Activated CD8-positive, alpha-beta memory T cell treated with anti-CD3 and anti-CD28 coated beads for 4 hours (primary cell): ENCODE measurements at places on chromosomes 3 and 15.

DNA sequence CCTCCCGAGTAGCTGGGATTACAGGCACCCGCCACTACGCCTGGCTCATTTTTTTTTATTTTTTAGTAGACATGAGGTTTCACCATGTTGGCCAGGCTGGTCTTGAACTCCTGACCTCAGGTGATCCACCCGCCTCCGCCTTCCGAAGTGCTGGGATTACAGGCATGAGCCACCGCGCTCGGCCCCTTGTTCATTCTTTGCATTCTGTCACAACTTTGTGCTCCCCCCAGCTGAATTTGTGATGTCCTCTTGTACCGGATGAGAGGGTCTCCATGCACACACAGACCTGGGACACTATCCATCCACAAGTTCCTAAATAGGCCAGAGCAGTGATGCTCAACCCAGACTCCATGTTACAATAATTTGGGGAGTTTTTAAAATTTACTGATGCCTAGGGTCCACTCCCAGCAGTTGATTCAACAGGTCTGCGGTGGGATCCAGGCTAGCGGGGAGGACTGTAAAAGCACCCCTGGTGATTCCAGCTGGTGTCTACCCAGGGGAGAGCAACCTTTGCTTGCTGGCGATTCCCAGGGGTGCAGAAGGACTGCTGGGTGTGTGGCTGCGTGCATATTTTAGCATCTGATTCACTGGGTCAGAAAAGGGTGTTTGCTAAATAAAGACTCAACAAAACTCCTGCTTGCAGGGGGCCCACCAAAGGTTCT is 1.0 kb downstream of the RASSF1 start:
- no peak for DNase-seq

GRCh38 chr15:31081588-31082250 is 19.8 kb downstream of the TRPM1 start:
- DNase-seq: no peak

- DNase-seq: no peak
Measured at GRCh38 chr3:66812136-66812535, 186.0 kb upstream of the KBTBD8 start.

- DNase-seq: no peak
Measured at GRCh38 chr15:76330080-76330680, 6.4 kb upstream of the ISL2 start.

- no peak for DNase-seq
Measured at GRCh38 chr15:59304034-59304795, 68.5 kb downstream of the MYO1E start.

DNA sequence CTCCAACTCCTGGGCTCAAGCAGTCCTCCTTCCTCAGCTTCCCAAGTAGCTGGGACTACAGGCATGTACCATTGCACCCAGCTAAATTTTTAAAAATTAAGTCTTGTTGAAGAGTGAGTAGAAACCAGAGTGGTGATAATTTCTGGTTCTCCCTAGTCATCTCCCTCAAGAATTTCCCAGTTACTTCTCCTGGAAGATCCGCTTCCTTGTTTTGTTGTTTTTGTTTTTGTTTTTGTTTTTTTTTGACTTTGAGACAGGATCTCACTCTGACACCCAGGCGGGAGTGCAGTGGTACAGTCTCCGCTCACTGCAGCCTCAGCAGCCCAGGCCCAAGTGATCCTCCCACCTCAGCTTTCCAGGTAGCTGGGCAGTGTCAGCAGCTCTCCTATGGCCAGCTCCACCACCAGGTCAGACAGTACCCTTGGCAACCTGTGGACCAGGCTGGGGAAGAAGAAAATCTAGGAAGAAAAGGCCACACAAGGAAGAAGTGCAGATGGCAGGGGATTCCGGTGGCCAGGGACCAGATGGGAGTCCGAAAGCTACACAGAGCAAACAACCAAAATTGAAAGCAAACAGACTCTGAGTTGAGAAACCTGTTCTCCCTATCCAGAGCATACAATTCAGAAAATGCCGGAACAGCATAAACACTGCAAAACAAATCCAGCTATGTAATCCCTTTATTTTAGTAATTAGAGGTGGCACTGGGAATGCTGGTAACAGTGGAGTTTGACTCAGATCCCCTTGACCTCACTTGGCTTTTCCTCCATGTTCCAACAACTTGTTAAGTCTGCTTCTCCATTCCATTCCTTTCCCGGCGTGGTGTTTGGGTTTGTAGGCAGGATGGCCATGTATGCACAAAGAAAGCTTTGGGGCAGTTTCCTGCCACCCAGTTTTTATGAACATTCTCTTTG is 266.6 kb upstream of the CTDSPL start:
- no peak for DNase-seq

- no peak for DNase-seq
Measured at GRCh38 chr3:71671216-71671845, 53.9 kb downstream of the EIF4E3 start.

DNA sequence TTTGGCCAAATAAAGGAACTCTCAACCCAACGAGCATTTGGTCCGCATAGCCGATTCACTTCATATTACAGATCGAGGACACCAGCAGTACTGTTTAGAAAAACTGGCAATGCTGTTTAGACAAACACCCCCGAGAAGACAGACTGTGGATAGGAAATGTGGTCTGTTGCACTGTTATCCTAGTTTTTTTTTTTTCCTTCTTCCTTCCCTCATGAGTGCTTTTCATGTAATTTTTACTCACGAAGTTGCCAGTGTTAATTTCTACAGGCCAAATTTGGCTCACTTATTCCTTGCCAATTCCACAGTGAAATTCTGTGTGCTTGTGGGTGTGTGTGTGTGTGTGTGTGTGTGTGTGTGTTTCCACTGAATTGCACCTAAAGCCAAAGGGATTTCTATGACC is 165.7 kb downstream of the FOXP1 start:
- DNase-seq: no peak

GRCh38 chr3:183375787-183376186 is 52.6 kb downstream of the MCF2L2 start:
- no peak for DNase-seq

DNA sequence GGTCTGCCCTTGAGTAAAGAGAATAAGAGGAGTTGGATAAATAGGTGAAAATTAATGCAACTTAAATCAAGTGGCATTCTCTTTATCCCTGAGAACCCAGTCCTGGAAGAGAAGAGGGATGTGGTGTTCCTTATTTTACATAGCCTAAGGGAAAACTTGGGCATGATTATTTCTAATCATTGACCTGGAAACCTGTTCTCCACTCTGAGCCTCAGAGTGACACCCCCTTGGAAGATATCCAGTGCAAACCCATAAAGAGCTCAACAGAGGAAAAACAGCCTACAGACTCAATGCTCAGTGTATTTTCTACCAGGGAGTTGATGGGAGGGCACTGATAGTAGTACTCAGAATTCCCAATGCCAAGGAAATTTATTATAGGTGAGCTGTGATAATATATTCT is 22.0 kb downstream of the SLC15A2 start:
- DNase-seq: no peak

- no peak for DNase-seq
Measured at GRCh38 chr15:83846847-83847246, 192.9 kb downstream of the ADAMTSL3 start.

GRCh38 chr15:81117581-81117980 is 16.5 kb upstream of the CFAP161 start:
- no peak for DNase-seq

GRCh38 chr3:40623567-40623966 is 98.8 kb downstream of the ZNF621 start:
- DNase-seq: no peak

DNA sequence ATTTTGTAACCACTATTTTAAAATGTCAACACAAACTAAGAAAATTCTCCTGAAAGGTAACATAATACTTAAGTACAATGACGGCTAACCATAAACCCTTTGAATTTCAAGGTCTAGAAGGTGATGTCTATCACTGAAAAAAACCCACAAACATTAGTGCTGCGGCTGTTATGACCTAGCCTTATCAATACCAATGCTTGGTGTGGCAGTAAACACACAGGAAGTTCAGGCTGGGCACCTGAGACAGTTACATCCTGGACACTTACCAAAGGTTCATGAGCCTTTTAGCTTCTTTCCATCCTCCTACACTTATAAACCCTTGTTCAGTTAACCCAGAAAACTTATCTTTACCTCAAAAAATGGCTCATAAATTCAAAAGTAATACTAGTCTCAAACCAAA is 5.8 kb downstream of the HSPBAP1 start:
- DNase-seq: no peak

DNA sequence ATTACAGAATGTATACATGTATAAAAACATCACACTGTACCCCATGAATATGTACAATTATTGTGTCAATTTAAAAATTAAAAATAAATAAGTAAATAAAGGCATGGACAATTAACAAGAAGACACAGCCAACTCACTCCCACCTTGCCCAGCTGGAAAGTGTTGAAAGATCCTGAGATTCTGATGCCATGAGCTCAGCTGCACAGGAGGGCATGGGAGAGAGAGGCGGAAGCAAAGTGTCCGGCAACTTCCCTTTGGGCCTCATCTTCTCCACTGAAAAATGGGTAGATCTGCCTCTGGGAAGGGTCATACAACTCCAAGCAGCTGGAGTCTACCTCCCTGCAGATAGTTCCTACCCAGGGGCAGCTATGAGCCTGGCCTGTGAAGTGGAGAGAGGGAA is 277.3 kb downstream of the UACA start:
- DNase-seq: no peak
